ENCODE measurements at places on chromosomes 2 and 18.

- DNase-seq, result no peak
Measured at GRCh38 chr2:213119061-213119809, 32.2 kb downstream of the IKZF2 start.

GRCh38 chr18:71370671-71371445 is 1082.0 kb downstream of the SOCS6 start:
- DNase-seq, result no peak

- DNase-seq, result no peak
Measured at GRCh38 chr2:166519391-166519962, 25.4 kb upstream of the SCN7A start.

DNA sequence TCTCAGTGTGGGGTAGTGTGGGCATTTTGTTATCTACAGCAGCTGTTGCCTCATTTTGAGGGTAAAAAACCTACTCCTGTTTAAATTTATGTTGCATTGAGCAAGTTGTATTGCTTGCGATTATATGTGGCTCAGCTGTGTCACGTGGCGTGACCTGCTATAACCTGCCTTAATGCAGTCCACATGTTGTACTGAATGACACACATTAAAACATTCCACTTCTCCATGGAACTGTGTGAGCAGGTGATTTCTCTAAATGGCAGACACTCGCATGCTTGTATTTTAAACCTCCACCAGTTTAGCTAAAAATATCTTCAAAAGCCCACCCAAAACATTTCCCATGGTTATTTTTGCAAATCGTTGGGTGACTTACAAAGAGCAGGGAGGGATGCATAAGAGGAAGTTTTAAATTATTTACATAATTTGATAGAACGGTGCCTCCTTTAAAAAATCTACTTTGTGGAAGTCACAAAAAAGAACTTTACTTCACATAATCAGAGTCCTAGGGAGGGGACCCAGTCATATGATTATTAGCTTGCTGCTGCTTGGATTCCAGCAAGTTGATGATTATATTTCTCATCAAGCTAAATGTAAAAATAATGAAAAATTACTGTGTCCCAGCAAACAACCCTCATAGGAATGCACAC is 163.3 kb upstream of the ZEB2 start:
- DNase-seq, result no peak

- no peak for DNase-seq
Measured at GRCh38 chr2:219662566-219662965, 35.1 kb downstream of the SLC4A3 start.
